ENCODE measurements at places on chromosomes 6 and 20.

- DNase-seq, result no peak
Measured at GRCh38 chr6:105374010-105374420, 28.9 kb downstream of the PREP start.

- no peak for DNase-seq
Measured at GRCh38 chr20:17471606-17472187, 59.5 kb downstream of the BFSP1 start.

GRCh38 chr6:149318581-149319286, 1.2 kb downstream of the TAB2 start:
- no peak for DNase-seq

GRCh38 chr20:1283522-1284510, 17.7 kb downstream of the SNPH start:
- no peak for DNase-seq

- no peak for DNase-seq
Measured at GRCh38 chr6:11744753-11745152, 33.9 kb downstream of the ADTRP start.

Data from CD4-positive, alpha-beta T cell treated with Interleukin-4 for 1 hour (primary cell).